ENCODE measurements at places on chromosomes 13 and 19. TPM values are rescaled to one million over a fixed set of nuclear protein-coding genes. Genes with fewer than 3 reads are reported as not detected.

The SOHLH2 gene
- total RNA-seq: 5.1 TPM

The TYROBP gene
- 60.7 TPM for total RNA-seq

The GPC5 gene
- 35.0 TPM for total RNA-seq

The PLPP2 gene
- total RNA-seq: 76.6 TPM

- no peaks in the 10 kb centered on the region for H3K4me1 ChIP-seq
- no peak overlapping the region for H3K27ac ChIP-seq
- no peak overlapping the region for H3K4me3 ChIP-seq
- no peaks in the 10 kb centered on the region for H3K36me3 ChIP-seq
Observed at GRCh38 chr19:55027472-55028337, 10.4 kb downstream of the GP6 start.

The GAMT gene
- total RNA-seq: 100 TPM

GRCh38 chr19:15673176-15673654, 328 bp downstream of the CYP4F12 start:
- no peaks in the 10 kb centered on the region for H3K36me3 ChIP-seq
- H3K4me3 ChIP-seq: no peak overlapping the region
- H3K27ac ChIP-seq: peak overlapping the region; percentile 56
- no peaks in the 10 kb centered on the region for H3K4me1 ChIP-seq
- no peak for DNase-seq

- no peak overlapping the region for H3K4me3 ChIP-seq
- no peaks in the 10 kb centered on the region for H3K36me3 ChIP-seq
Observed at GRCh38 chr19:18590273-18591272, 2.0 kb downstream of the REX1BD start.

The CABP5 gene
- not detected for total RNA-seq

The ALOX5AP gene
- total RNA-seq: 20.6 TPM

- no peak overlapping the region for H3K27ac ChIP-seq
- H3K4me1 ChIP-seq: no peaks in the 10 kb centered on the region
- no peaks in the 10 kb centered on the region for H3K27me3 ChIP-seq
- DNase-seq: no peak
- no peaks in the 10 kb centered on the region for H3K36me3 ChIP-seq
- H3K4me3 ChIP-seq: no peak overlapping the region
Observed at GRCh38 chr13:60509601-60510386, 112.8 kb downstream of the TDRD3 start.

- H3K36me3 ChIP-seq: no peaks in the 10 kb centered on the region
- no peak for DNase-seq
- H3K4me3 ChIP-seq: no peak overlapping the region
- H3K4me1 ChIP-seq: peaks cover 23% of the 10 kb centered on the region
- no peaks in the 10 kb centered on the region for H3K27me3 ChIP-seq
- H3K27ac ChIP-seq: no peak overlapping the region
Observed at GRCh38 chr13:111278743-111279652, 41.4 kb upstream of the TEX29 start.

DNA sequence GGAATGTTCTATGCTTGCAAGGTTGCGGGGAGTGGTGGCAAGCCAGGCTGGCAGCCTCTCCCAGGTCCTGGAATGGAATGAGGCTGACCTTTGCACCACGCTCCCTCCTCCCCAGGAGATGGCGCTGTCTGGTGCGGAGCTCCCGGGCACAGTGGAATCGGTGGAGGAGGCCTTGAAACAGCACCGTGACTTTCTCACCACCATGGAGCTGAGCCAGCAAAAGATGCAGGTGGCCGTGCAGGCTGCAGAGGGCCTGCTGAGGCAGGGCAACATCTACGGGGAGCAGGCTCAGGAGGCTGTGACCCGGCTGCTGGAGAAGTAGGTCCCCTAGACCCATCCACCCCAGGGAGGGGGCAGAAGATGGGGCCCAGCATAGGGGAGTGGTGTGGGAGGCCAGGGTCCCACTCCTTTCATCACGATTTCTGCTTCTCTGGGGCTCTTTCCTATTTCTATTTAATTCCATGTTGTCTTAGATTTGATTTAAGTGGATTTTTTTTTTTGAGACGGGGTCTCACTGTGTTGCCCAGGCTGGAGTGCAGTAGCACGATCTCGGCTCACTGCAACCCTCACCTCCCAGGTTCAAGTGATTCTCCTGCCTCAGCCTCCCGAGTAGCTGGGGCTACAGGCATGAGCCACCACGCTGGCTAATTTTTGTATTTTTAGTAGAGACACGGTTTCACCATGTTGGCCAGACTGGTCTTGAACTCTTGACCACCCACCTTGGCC, 53.2 kb upstream of the SHKBP1 start:
- no peak overlapping the region for H3K27ac ChIP-seq
- H3K27me3 ChIP-seq: no peaks in the 10 kb centered on the region
- no peaks in the 10 kb centered on the region for H3K36me3 ChIP-seq
- H3K4me3 ChIP-seq: no peak overlapping the region
- DNase-seq: no peak

GRCh38 chr19:50963381-50963780, 6.0 kb downstream of the KLK6 start:
- no peaks in the 10 kb centered on the region for H3K36me3 ChIP-seq
- H3K27me3 ChIP-seq: no peaks in the 10 kb centered on the region
- DNase-seq: no peak
- no peaks in the 10 kb centered on the region for H3K4me1 ChIP-seq
- H3K27ac ChIP-seq: no peak overlapping the region

- no peaks in the 10 kb centered on the region for H3K27me3 ChIP-seq
- DNase-seq: peak; percentile 47
- peak overlapping the region; percentile 79 for H3K27ac ChIP-seq
- H3K4me1 ChIP-seq: no peaks in the 10 kb centered on the region
Observed at GRCh38 chr19:50906217-50906616, 5.0 kb downstream of the KLK4 start.

DNA sequence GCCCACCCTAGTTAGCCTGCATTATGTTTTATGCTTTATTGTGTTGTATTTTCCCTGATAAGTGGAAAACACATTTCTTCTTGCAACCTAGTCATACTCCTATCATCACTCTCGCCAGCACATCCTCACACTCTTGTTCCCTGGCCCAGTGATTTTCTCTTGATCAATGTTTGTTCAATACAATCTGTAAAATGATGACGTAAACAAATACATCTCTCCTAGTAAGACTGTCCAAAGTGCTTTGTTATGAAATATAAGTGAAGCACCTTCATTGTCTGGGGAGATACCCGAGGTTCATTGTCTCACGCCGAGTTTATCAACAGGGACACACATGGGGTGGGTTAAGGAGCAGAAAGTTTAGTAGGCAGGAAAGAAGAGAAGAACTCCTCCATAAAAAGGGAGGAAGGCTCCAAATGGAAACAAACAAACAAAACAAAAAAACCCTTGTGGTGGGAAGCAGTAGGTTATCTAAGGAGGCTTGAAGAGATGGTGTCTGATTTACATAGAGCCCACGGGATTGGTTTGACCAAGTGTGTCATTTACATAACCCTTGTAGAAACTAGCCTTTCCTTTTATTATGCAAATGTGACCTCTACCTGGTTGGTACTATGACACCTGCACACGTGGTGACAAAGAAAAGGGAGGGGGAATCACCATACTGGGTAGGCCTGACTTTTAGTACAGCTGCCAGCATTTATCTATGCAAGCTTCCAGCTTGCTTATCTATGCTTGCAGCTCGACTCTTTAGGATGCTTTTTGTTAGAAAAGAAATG, 1317.9 kb upstream of the SPRY2 start:
- no peak overlapping the region for H3K27ac ChIP-seq
- no peaks in the 10 kb centered on the region for H3K36me3 ChIP-seq
- no peak for DNase-seq

DNA sequence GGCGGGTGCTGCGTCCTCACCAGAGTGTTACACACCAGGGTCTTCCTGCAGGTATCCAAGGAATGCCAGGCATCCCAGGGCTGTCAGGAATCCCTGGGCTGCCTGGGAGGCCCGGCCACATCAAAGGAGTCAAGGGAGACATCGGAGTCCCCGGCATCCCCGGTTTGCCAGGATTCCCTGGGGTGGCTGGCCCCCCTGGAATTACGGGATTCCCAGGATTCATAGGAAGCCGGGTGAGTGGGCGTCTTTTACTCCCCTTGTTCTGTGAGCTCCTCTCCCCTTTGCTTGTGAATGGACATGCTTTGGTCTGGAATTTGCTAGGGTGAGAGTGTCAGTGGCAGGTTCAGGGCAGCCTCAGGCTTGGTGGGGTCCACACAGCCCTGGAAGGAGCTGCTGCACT, 75.9 kb downstream of the RAB20 start:
- H3K27me3 ChIP-seq: no peaks in the 10 kb centered on the region
- no peak overlapping the region for H3K4me3 ChIP-seq
- no peak overlapping the region for H3K27ac ChIP-seq
- no peaks in the 10 kb centered on the region for H3K36me3 ChIP-seq

The ZIK1 gene
- total RNA-seq: 5.3 TPM

GRCh38 chr19:57363688-57364181, 384 bp downstream of the TRAPPC2B start:
- H3K4me1 ChIP-seq: no peaks in the 10 kb centered on the region
- peak overlapping the region; percentile 94 for H3K27ac ChIP-seq
- no peaks in the 10 kb centered on the region for H3K36me3 ChIP-seq
- no peaks in the 10 kb centered on the region for H3K27me3 ChIP-seq
- DNase-seq: no peak
- peak overlapping the region; percentile 90 for H3K4me3 ChIP-seq

GRCh38 chr19:19487950-19488874, 27.1 kb downstream of the TSSK6 start:
- H3K4me3 ChIP-seq: no peak overlapping the region
- H3K4me1 ChIP-seq: no peaks in the 10 kb centered on the region
- H3K36me3 ChIP-seq: peaks cover 5% of the 10 kb centered on the region
- H3K27ac ChIP-seq: peak overlapping the region; percentile 14

GRCh38 chr13:44244288-44244687, 129.3 kb upstream of the SERP2 start:
- peaks cover 7% of the 10 kb centered on the region for H3K4me1 ChIP-seq
- no peaks in the 10 kb centered on the region for H3K36me3 ChIP-seq
- H3K27ac ChIP-seq: no peak overlapping the region

The MAST1 gene
- 2.4 TPM for total RNA-seq

DNA sequence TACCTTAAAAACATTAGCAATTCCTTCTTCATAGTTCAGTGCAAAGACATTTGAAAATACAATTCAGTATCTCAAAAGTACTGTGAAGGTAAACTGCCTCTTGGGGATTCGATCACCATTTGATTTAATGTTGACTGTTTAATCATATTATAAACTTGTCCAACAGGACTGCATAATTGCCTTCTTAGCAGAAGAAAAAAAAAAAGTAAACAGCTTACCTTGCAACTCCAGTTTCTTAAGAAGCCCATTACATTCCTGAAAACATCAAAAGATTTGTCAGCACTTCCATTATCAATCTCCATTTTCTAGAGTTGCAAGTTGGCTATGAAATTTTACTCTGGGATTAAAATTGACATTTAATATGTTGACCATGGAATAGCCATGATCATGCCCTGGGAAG, 1154.6 kb downstream of the OLFM4 start:
- no peak overlapping the region for H3K27ac ChIP-seq
- no peak overlapping the region for H3K4me3 ChIP-seq
- no peaks in the 10 kb centered on the region for H3K36me3 ChIP-seq
- no peaks in the 10 kb centered on the region for H3K4me1 ChIP-seq
- DNase-seq: no peak

The KRTDAP gene
- 3.6 TPM for total RNA-seq

The NLRP5 gene
- 0.34 TPM for total RNA-seq

DNA sequence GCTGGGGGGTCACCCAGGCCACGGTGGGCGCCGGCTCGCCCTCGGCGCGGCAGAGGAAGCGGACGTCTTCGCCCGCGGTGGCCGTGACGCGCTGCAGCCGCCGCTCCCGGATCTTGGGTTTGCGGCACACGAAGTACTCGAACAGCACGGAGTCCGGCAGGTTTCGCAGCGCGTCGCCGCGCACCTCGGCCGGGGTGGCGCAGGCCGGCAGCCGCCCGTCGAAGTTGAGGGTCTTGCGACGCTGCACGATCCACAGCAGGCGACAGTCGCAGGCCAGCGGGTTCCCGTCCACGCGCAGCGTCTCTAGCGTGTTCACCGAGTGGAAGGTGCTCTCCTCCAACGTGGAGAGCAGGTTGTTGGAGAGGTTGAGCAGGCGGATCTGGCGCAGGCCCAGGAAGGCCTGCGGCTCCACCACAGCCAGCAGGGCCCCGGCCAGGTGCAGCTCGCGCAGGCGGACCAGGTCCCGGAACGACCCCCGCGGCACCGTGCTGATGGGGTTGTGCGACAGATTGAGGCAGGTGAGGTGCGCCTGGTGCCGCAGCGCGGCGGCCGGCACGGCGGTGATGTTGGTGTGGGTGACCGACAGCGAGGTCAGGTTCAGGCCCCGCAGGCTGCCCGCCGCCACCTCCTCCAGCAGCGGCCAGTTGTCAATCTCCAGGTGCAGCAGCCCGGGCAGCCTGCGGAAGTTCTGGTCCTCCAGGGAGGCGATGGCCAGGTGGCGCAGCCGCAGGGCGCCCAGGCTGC, 8.6 kb upstream of the PEAK3 start:
- no peaks in the 10 kb centered on the region for H3K36me3 ChIP-seq
- H3K4me3 ChIP-seq: peak overlapping the region; percentile 12
- no peak for DNase-seq
- H3K27ac ChIP-seq: no peak overlapping the region
- peaks cover 13% of the 10 kb centered on the region for H3K27me3 ChIP-seq

DNA sequence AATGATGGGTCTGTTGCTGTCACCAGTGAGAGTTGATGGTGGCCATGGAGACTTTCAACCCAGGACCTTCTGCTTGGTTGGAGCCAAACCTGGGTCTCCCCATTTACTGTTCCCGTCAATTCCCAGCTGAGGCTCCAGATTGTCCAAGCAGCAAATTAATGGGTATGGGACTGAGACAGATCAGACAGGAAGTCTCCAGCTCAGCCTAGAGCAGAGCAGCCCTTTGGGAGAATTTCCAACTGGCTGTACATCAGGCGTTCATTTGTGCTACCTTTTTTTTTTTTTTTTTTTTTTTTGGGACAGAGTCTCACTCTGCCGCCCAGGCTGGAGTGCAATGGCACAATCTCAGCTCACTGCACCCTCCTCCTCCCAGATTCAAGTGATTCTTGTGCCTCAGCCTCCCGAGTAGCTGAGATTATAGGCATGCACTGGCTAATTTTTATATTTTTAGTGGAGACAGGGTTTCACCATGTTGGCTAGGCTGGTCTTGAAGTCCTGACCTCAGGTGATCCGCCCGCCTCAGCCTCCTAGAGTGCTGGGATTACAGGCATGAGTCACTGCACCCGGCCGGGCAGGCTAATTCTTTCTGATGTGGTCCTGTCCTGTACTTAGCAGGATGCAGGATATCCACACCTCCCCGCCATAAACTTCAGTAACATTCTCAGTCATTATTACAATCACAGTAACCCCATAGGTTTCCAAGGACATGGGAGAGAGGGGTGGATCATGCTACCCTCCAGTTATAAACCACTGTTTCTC, 9.3 kb downstream of the MAP3K10 start:
- no peaks in the 10 kb centered on the region for H3K27me3 ChIP-seq
- no peak overlapping the region for H3K27ac ChIP-seq
- no peaks in the 10 kb centered on the region for H3K36me3 ChIP-seq

All from prostate gland (tissue), 2 donors.